Heart left ventricle (tissue), 16 donors: ENCODE measurements at places on chromosomes 5 and 9. TPM values are rescaled to one million over a fixed set of nuclear protein-coding genes. Genes with fewer than 3 reads are reported as not detected.

Gene IRX2
- 0.27 TPM for total RNA-seq

DNA sequence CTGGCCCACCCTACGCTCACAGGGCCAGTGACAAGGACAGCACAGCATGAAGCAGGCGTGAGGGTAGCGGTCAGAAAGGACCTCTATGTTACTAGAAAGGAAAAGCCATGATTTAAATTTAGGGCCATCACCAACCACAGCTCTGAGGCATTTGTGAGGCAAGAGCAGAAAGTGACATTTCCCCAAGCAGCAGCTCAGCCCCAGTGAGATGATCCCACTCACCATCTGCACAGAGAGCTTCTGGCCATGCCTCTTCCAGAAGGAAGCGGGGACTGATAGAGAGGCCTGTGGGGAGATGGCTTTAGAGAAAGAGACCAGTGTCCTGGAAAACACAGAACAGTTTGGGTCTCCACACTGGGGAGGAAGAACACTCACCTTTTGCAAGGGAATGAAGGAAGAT is 413.9 kb downstream of the SPOCK1 start:
- DNase-seq = no peak

- no peak for DNase-seq
Measured at GRCh38 chr9:130173666-130173983, 1.4 kb downstream of the NCS1 start.

- DNase-seq = no peak
Measured at GRCh38 chr9:72349240-72349639, 15.8 kb downstream of the ZFAND5 start.

- no peak for DNase-seq
Measured at GRCh38 chr5:166032601-166033000, 2258.8 kb upstream of the WWC1 start.

GRCh38 chr9:117084221-117084620 is 330.6 kb downstream of the ASTN2 start:
- DNase-seq = no peak
